ENCODE measurements at places on chromosomes 12 and 14. TPM values are rescaled to one million over a fixed set of nuclear protein-coding genes. Genes with fewer than 3 reads are reported as not detected.

GPR68 gene
- 0.28 TPM for total RNA-seq

PPFIA2 gene
- total RNA-seq = 0.28 TPM

MMP14 gene
- total RNA-seq = 156 TPM

FERMT2 gene
- 217 TPM for total RNA-seq

ACRBP gene
- total RNA-seq = not detected

TPI1 gene
- 2,176 TPM for total RNA-seq

PRICKLE1 gene
- 21.3 TPM for total RNA-seq

TMEM179 gene
- not detected for total RNA-seq

GPR137C gene
- total RNA-seq = 0.72 TPM

ZBTB1 gene
- 63.0 TPM for total RNA-seq

VRTN gene
- not detected for total RNA-seq

CDK17 gene
- total RNA-seq = 50.2 TPM

GRCh38 chr12:63814146-63814772 lies 30.2 kb upstream of the SRGAP1 start:
- DNase-seq = no peak

DNA sequence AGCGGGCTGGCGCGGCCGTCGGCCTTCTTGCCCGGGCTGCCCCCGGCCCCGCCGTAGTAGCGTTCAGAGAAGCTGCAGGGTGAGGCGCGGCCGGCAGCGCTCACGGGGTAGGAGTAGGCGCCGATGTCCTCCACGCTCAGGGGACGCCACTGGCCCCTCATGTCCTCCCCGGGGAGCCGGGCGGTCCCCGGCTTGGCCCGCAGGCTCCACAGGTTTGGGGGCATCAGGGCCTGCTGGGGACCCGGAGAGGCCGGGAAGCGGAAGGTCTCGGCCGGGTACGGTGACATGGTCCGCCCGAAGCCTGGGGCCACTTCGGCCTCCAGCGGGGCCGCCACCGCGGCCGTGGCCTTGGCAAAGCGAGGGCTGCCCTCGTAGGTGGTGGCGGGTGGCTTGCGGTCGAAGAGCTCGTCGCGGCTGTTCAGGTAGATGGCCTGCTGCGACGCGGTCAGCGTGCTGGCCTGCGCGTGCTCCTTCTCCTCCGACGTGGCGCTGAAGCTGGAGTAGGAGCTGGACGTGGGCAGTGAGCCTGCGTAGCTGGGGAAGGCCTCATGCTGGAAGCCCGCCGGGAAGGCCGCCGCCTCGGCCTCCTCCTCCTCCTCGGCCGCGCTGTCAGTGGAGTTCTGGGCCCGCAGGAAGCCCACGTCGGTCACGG lies 48.7 kb downstream of the BEGAIN start:
- DNase-seq = no peak

GRCh38 chr12:29147731-29148595 lies 1.1 kb upstream of the FAR2 start:
- DNase-seq = no peak

- DNase-seq = peak; percentile 5
These were observed 69.0 kb upstream of the BMP4 start for GRCh38 chr14:54025661-54026060.

DNA sequence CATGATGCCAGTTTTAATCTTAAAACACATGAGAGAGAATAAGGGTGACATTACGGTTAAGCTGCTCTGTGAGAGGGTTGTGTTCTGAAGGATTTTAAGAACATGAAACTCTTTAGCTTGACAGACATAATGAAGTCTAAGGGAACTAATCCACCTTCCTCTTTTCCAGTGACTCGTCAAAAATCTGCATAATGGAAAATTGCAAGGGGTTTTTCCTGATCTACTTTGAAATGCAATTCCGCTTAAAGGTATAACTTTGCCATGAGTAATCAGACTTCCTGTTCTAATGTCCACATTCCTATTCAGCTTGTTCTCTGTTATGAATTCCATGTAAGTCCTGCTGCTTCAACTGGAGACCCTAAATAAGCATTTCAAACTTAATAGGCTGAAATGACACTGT lies at the start of gene ZNF705A:
Gene ZNF705A (plus strand): TSS at position 171 of the 400 bp plus-strand sequence. CDS start 15,611 bp downstream, outside the sequence.
- peak; percentile 87 for DNase-seq

DNA sequence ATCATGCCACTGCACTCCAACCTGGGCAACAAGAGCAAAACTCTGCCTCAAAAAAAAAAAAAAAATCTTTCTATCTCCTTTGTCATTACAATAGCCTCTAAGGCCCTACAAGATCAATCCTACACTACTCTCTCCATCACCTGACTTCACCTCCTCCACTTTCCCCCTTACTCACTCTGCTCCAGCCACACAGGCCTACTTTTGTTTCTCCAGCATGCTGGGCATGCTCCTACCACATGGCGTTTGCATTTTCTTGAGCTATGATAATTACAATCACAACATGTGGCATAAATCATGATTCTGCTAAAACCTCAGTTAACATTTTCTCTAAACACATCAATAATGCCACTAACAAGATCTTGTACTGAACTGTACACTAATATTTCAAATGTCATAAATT lies 7.8 kb downstream of the PPP1R13B start:
- no peak for DNase-seq

DNA sequence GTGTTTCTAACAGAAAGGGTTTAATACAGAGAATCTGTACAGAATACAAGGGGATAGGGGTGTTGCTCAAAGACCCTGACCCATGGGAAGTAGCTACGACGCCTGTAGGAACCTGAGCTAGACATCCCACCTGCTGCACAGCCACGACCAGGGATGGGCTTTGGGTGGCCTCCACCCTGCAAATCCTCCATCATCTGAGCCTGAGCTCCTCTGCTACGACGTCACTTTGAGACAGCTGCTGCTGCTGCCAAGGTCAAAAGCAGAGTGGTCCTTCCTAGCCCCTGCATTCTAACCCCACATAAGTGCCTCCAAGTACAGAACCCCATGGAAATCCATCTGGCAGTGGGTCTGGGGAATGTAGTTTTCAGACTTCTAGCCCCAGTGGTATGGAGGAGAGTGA lies 43.8 kb downstream of the JAG2 start:
- DNase-seq = no peak

DNA sequence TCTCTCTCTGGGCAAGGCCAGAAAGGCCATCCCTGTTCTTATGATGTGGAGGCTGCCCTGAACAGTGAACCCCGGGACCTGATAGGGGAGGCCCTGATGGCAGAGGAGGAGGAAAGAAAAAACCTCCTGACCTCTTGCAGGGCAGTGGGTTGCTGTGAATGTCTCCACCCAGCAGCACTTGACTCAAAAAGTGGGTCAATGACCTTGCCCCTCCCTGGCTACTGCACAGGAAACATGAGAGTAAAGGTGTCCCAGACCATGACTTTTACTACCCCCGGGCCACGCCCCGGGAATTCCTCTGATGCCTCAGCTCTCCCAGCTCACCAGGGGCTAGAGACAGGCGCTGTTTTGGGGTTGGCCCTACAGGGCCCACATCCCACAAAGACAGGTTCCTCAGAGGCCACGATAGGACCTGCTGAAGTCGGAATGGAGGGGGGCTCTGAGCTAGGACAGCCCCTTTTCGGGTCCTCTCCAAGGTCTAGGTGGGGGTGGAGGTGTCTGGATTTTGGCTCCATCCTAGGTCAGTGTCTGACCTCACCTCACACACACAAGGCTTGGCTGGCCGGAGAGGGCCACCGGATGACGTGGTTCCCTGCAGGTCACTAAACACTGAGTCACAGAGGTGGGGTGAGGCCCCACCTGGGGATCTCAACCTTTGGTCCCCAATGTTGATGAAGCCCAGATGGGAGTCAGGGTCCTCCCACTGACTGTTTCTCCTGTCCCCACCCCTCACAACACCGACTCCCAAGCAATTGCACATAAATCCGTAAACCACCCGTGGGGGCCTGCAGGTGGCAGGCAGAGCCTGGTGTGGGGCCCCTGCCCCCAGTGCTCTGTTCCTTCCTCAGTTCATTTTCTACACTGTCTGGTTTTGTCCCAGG lies 1.6 kb downstream of the RHOF start:
- no peak for DNase-seq

DNA sequence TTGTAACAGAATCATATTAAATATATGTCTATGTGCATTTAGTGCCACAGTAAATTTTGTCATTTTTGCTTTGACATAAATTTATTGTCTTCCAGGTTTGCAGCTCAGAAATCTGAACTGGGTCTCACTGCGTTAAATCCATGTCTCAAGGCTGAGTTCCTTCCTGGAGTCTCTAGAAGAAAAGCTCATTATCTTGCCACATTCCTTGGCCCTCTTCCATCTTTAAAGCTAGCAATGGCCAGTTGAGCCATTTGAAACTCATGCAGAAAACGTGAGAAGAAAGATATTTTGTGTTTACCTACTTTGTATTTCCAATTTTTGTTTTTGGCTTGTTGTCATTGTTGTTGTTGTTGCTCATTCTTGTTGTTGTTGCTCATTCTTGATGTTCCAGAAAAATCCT lies 10.7 kb downstream of the PRH1 start:
- peak; percentile 35 for DNase-seq

DNA sequence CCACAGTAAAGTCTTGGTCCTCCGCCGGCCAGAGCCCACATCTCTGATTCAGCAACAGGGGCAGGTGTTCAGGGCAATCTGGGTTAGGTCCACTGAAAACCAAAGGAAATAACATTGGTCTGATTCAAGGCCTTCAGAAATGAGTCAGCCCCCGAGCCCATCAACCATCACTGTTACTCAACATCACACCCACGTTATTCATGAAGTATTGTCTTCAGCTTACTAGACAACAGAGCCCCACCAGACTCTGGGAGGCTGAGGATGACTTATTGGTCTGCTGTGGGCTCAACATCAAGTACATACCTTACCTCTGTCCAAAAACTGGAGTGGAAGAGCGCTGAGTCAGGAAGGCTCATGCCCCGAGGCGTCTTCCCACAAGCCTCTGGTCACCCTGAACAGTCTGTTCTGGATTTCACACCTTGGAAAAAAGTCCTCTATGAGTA lies 97.5 kb downstream of the ZFP36L1 start:
- DNase-seq = peak; percentile 100

DNA sequence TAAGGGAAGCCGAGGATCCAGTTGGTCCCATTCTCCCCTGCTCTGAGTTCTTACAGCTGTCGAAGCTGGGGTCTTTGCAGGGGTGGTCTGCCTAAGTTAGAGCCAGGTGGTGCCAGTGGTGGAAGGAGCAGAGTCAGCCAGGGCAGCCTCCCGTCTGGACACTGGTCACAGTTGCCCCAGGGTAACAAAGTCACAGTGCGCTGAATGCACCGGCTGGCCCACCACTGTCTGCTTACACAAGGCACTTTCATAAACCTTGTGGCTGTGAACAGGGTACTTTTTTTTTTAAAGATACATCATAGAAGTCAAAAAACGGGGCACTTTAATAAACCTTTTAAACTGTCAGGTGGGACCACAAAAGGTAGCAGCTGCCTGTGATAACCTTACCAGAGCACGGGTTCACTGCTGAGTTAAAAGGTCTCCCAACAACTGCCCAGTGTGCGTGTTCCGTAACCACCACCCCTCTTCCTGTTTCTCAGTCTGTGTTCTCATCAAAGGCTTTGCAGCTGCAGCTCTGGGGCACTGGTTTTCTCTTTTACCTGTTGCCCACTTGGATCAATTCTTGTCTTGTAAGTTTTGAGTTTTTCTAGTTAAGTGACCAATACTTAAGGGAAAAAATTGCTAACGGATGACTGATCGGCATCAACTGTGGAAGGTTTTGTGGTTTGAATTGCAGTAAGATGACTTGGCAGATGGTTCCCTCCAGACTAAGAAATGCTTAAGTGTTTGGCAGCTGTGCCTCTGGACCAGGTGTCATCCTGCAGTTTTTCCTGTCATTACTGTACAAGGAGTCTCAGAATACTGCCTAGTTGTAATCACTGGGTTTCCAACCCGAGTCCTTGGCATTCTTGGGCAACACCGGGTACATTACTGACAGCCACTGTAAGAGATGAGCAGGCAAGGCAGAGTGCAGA lies 55.9 kb downstream of the DYNC1H1 start:
- DNase-seq = peak; percentile 94

GRCh38 chr14:35351897-35352273 lies 52.7 kb downstream of the NFKBIA start:
- no peak for DNase-seq

DNA sequence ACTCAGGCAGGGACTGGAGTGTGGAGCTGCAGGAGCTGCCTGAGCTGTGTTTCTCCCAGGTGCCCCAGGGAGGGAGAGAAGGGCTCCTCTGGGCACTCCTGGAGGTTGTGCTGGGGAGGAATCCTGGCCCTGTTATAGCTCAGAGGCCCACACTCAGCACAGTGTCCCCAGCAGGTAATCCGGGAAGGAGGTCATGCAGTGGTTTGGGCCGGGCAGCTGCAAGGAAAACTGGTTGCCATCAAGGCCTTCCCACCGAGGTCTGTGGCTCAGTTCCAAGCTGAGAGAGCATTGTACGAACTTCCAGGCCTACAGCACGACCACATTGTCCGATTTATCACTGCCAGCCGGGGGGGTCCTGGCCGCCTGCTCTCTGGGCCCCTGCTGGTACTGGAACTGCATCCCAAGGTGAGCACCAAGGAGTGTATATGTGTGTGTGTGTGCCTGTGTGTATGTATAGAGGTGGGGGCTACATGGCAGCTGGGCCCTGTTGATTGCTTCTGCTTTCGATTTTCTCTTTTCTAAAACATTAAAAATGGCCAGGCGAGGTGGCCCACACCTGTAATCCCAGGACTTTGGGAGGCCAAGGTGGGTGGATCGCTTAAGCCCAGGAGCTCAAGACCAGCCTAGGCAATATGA lies 2.0 kb downstream of the AMHR2 start:
- no peak for DNase-seq

- peak; percentile 31 for DNase-seq
These were observed 74.4 kb downstream of the CEP128 start for GRCh38 chr14:80867091-80867490.

DNA sequence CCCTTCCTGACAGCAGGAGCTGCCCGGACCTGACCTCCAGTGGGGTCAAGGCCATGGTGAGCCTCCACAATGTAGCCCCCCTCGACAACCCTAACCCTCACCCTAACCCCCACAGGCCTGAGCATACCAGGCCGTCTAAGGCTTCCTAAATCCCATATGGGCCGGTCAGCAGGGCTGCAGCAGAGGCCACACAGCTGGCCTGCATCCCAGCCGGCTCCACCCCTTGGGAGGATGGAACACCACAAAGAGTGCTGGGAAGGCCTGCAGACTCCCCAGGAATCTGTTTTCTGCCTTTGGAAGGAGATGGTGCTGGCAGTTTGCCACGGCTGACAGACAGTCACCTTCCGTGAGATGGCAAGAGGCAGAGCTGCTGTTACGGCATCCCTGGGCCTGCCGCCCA lies 2.8 kb downstream of the TMEM179 start:
- peak; percentile 2 for DNase-seq

- DNase-seq = no peak
These were observed 465.8 kb downstream of the CCER1 start for GRCh38 chr12:90489141-90489540.

DNA sequence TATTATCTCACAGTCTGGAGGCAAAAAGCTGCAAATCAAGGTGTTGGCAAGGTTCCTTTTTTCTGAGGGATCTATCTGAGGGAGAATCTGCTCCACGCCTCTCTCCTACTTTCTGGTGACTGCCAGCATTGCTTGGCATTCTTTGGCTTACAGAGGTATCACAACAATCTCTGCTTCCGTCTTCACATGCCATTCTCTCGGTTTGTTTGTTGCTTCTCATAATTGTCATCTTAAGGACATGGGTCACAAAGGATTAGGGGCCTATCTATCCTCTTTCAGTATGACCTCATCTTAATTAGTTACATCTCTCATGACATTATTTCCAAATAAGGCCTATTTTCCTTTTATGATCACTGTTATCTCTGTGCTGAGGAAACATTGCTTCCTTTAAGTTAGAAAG lies 345.0 kb downstream of the FOXG1 start:
- no peak for DNase-seq

Data from IMR-90 (cell line).